ENCODE measurements at places on chromosomes 11 and 22. TPM values are rescaled to one million over a fixed set of nuclear protein-coding genes. Genes with fewer than 3 reads are reported as not detected.

The GP1BB gene
- not detected for polyA plus RNA-seq

The DDI1 gene
- not detected for polyA plus RNA-seq

The NLRP6 gene
- polyA plus RNA-seq: not detected

The CCDC15 gene
- polyA plus RNA-seq: 0.46 TPM

The HBE1 gene
- not detected for polyA plus RNA-seq

GRCh38 chr22:36610056-36610455 lies 81.1 kb upstream of the EIF3D start:
- DNase-seq: no peak

DNA sequence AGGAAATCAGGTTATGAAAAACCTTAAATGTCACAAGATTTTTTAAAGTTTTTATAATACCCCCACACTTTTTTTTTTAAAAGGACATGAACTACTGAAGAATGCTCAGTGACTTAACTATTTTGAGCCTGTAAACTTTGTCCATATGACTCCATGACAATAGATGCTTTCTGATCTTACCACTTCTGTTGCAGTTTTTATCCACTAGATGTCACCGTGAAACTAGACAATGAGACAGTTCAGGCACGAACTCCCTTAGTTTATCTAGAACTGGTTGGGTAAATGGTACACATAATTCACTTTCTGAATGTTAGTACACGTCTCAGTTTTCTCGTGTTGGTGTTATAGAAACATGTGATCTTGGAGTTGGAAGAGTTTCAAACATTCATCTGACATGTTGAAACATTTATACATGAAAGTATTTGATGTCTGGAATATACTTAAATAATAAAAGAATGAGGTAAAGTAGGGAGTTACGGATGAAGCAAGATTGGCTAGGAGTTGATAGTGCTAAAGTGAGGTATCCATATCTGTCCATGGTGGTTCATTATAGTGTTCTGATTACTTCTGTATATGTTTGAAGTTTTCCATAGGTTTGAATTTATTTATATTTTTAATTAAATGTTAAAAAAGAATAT lies 8.1 kb downstream of the CCDC15 start:
- DNase-seq: no peak

GRCh38 chr11:2913019-2913431 lies 16.2 kb downstream of the PHLDA2 start:
- no peak for DNase-seq

GRCh38 chr22:24400034-24400725 lies 27.2 kb upstream of the ADORA2A start:
- DNase-seq: no peak

GRCh38 chr11:67448220-67448609 lies 4.3 kb downstream of the GPR152 start:
- DNase-seq: no peak

- DNase-seq: no peak
Observed at GRCh38 chr22:27746918-27747317, 54.6 kb downstream of the MN1 start.

- no peak for DNase-seq
Observed at GRCh38 chr22:36162127-36163034, 1.8 kb upstream of the APOL3 start.

DNA sequence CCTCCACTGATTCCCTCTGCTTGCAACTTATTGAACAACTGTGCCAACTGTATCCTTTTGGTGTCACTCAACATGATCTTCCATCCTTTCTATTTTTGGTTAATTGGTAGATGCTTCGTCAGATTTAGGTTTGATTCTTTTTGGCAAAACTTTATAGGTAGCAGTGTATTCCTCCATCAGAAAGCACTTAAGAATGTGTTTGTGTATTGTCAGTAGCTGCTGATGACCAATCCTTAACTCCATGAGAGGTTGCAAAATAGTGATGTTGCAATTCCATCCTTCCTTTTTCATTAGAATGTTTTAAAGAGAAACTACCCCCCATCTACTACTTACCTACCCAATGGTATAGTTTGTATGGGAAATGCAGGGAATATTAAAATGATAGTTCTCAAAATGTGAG lies 22.1 kb downstream of the FAM76B start:
- DNase-seq: no peak

- no peak for DNase-seq
Observed at GRCh38 chr11:15687342-15687741, 572.6 kb downstream of the INSC start.

GRCh38 chr11:6129635-6130034 lies 22.2 kb downstream of the OR56B4 start:
- DNase-seq: no peak
